Astrocyte (in vitro differentiated cells and primary cell): ENCODE measurements at places on chromosomes 2 and 18. TPM values are rescaled to one million over a fixed set of nuclear protein-coding genes. Genes with fewer than 3 reads are reported as not detected.

The CFC1 gene
- total RNA-seq = not detected in 2 replicates

The KCNIP3 gene
- total RNA-seq = 0.68 and 1.5 TPM in 2 replicates

The DSG1 gene
- 0.05 TPM in 1 of 2 replicates, not detected in the other for total RNA-seq

- H3K36me3 ChIP-seq = no peaks in the 10 kb centered on the region
- no peak for DNase-seq
- H3K4me3 ChIP-seq = no peak overlapping the region
- no peaks in the 10 kb centered on the region for H3K4me1 ChIP-seq
- H3K27ac ChIP-seq = no peak overlapping the region
- H3K27me3 ChIP-seq = no peaks in the 10 kb centered on the region
These were observed 5.9 kb upstream of the POLE4 start for GRCh38 chr2:74952575-74952974.

DNA sequence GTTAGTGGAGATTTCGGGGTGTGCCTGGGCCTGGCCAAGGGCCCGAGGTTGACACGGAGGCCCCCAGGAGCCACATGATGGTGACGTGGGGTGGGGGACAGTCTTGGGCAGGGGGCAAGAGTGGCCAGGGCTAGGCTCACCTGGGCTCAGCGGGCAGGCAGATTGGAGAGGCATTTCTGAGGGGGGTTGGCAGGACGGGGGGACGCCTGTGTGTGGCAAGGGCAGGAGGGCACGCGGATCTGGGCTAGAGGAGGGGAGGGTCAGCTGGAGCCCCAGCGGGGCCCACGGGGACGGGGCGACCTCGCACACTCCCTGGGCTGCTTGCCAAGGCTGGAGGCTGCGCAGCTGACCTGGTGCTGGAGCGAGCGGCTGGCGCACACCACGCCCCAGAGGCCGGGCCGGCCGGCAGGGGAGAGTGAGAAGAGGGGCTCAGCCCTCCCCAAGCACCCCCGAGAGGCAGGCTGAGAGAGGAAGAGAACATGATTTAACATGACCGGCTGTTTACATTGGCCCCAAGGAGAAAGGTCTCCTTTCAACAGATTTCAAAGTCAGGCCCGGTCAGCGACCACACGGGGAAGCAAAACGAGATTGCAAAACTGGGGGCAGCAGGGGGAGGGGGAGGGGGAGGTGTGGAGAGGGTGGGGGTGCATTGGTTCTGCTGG, 38.0 kb upstream of the SNED1 start:
- peaks cover 3% of the 10 kb centered on the region for H3K4me1 ChIP-seq
- peaks cover 4% of the 10 kb centered on the region for H3K27me3 ChIP-seq

- H3K27ac ChIP-seq = no peak overlapping the region
- H3K4me1 ChIP-seq = no peaks in the 10 kb centered on the region
- H3K4me3 ChIP-seq = no peak overlapping the region
- H3K27me3 ChIP-seq = no peaks in the 10 kb centered on the region
- no peaks in the 10 kb centered on the region for H3K36me3 ChIP-seq
These were observed 30.8 kb downstream of the DCC start for GRCh38 chr18:52370841-52371240.

GRCh38 chr2:118012778-118013177, 1.1 kb downstream of the CCDC93 start:
- H3K36me3 ChIP-seq = peaks cover 5% of the 10 kb centered on the region
- DNase-seq = no peak
- peaks cover 7% of the 10 kb centered on the region for H3K4me1 ChIP-seq

DNA sequence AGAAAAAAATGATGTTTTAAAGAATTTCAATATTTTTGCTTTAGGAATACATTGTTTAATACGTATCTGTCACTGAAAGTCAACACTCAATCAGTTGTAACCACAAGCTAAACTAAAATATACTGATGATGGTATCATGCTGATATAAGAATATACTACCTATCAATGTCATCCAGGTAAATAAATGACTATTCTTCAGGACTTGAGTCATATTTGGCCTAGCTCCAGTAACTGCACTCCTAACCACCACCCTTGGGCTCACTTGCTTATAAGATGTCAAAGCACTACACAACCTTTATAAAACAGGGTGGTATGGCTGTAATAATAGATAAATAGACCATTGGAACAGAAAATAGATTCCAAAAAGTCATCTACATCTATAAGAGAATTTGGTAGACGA, 48.8 kb downstream of the RND3 start:
- no peaks in the 10 kb centered on the region for H3K27me3 ChIP-seq
- H3K4me1 ChIP-seq = no peaks in the 10 kb centered on the region
- no peak overlapping the region for H3K27ac ChIP-seq
- DNase-seq = peak; percentile 14
- H3K4me3 ChIP-seq = no peak overlapping the region
